ENCODE measurements at places on chromosomes 6 and 20.

- DNase-seq, result no peak
Measured at GRCh38 chr6:51901766-51902764, 185.3 kb downstream of the PKHD1 start.

DNA sequence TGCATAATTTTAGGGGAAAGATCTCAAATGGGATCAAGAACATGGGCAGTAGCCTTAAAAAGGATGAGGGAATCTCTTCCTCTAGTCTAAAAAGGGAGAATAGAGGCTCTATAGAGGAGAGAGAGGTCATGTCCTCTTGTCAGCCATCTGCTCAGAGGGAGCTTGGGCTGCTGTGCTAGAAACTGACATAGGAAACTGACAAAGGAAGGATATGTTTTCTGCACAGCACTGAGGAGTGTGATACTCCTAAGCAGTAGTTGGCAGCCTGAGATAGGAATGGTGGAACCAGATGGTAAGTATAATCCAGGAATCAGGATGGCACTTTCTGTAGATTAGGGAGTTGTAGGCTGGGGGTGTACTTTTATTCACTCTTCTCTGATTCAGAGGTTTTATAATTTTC, 59.2 kb downstream of the PTPRA start:
- peak; percentile 18 for DNase-seq

DNA sequence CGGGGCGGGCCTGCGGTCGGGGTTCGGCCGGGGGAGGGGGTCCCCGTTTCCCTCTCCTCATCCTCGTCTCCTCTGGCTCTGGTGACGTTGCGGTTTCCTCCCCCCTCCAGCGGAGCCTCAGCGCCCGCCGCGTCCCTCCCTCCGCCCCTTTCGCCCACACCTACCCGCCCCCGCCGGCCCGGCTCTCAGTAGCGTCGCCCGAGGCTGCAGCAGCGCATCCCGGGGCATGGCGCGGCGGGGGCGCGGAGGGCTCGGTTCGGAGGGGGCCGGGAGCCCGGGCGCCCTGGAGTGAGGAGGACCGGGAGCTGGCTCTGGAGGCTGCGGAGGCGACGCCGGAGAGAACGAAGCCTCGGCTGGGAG, at the start of gene DSE:
Gene DSE, plus strand, starts transcription at position 188 of the 360 bp plus-strand sequence. CDS start 28,304 bp downstream, outside the sequence.
- no peak for DNase-seq

DNA sequence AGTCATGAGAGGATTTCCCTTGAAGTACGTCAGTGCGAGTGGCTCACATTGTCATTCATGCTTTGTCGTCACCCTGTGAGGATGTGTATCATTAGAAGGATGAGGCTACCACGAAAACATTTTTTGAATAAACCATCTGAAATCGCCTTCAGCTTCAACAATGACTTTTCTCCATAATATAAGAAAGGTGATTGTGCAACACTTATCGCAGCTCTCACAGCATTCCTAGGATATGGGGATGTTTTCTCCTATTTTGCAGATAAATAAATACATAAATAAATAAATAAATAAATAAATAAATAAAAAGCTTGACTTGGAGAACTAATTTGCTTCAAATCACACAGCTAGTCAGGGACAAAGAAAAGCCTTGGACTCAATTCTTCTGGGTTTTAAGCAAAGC, 326.5 kb downstream of the FOXA2 start:
- DNase-seq, result no peak

DNA sequence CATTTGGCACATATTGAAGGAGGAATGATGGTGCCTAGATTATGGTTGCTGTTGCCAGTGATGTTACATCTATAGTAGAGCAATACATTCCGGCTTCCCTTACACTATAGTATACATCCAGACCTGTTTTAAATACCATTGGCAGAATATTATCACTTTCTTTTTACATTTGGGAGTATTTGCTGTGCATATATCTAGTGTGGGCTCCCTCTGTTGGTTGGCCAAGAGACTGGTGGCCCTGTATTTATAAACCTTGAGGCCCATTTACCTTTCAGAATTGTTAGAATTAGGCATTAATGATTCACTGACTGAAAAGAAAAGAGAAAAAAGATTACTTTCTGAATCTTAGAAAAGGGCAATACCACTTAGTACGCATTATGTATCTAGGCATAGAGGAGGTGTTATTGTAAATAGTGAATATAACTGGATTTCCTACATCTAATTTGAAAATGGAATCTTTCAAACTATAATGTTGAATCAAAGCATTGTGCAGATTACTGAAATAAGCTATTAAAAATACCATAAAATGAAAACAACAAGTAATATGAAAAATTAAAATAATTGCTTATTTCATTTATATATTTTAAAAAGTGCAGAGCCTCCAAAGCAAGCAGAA, 628.8 kb upstream of the MAN1A1 start:
- peak; percentile 3 for DNase-seq
